AML-193 (cell line): ENCODE measurements at places on chromosomes 5 and 9.

- no peak for DNase-seq
Measured at GRCh38 chr9:116686693-116687073, 422 bp upstream of the TRIM32 start.

GRCh38 chr5:1545805-1546355 lies 22.1 kb upstream of the LPCAT1 start:
- DNase-seq = no peak

GRCh38 chr5:42629284-42629683 lies 127.3 kb upstream of the CCDC152 start:
- no peak for DNase-seq

DNA sequence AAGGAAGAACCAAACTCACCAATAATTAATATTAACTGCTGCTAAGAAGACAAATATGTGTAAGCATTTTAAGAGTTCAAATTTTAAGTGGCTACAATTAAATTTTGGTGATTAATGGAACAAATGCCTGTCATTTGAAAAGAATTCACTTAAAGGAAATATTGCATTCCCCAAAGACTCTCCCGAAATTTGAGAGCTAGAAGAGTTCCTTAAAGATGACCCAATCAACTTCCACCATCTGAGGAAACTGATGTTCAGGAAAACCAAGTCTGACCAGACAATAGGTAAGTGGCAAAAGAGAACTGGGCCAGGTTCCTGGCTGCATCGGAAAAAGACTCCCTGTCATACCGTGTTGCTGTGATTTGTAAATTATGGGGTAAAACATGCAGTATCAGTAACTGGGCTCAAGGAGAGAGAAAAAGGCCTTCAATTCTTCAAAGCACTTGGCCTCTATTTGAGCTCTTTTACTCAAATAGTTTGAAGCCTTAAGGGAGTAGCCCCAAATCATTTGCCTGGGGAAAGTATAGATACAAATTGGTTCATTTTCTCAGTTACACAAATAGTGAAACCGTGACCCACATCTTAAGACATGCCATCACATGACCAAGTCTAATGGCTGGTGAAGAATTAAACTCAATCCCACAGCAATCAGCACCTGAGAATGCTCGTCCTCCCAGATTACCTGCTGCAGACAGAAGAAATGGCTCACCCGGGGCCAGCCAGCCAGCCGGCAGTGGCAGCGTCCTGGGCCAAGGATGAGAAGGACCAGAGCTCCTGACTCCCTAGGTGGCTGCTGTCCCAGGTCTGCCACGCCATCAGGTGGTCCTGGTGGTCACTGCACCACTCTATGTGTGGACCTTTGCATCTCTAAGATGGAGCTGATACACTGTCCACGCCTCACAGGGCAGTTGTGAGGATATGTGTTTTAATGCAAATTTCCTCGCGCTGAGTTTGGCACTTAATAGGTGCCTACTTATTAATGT lies 162.9 kb downstream of the TTLL11 start:
- no peak for DNase-seq

DNA sequence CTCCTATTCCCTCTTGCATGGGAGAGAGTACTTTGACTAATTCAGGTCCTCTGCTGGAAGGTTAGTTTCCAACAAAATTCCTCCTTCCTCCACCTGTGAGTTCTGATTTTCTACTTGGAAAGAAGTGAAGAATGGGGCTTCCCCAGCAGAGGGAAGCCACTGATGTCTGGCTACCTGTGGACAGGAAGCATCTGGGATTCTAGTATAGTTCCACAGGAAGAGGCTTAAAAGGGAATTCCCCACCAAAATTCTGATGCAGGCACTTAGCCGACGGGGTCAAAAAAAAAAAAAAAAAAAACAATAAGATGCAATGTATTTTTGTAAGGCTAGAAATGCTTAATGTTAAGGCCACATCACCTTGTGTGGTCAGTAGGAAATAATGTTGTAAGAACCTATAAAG lies 33.4 kb downstream of the PCDHGC5 start:
- DNase-seq = no peak

GRCh38 chr5:138696501-138696900 lies 56.7 kb upstream of the CTNNA1 start:
- no peak for DNase-seq

DNA sequence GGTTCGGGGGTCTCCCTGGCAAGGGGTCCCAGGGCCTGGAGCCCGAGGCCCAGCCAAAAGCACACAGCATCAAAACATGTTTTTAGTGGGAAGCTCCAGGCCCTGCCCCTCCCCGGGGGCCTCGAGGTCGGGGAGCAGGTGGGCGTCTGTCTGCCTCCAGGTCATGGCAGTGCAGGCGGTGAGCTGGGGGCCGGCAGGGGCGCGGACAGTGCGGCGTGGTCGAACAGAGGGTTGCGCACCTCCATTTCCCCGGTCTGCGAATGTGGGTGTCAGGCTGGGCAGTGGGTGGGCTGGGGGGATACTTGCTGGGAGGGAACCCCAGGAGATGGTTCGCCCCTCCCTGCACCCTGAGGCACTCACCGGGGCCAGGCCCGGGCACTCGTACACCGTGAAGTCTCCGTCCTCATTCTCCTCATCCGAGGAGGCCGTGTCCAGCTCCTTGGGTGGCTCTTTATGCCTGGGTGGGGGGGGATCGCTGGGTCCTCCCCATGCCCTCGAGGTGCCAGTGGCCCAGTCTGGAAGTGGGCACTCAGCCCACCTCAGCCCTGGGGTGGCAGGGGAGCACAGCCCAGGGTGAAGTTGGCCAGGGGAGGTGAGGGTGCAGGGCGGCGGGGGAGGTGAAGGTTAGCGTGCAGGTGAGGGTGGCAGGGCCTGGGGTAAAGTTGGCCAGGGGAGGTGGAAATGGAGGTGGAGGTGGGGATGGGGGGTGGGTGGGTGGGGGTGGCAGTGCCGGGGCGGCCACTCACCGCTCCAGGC lies 6.2 kb downstream of the NPDC1 start:
- no peak for DNase-seq

- peak; percentile 88 for DNase-seq
Measured at GRCh38 chr9:98248737-98249474, 6.5 kb downstream of the TBC1D2 start.

DNA sequence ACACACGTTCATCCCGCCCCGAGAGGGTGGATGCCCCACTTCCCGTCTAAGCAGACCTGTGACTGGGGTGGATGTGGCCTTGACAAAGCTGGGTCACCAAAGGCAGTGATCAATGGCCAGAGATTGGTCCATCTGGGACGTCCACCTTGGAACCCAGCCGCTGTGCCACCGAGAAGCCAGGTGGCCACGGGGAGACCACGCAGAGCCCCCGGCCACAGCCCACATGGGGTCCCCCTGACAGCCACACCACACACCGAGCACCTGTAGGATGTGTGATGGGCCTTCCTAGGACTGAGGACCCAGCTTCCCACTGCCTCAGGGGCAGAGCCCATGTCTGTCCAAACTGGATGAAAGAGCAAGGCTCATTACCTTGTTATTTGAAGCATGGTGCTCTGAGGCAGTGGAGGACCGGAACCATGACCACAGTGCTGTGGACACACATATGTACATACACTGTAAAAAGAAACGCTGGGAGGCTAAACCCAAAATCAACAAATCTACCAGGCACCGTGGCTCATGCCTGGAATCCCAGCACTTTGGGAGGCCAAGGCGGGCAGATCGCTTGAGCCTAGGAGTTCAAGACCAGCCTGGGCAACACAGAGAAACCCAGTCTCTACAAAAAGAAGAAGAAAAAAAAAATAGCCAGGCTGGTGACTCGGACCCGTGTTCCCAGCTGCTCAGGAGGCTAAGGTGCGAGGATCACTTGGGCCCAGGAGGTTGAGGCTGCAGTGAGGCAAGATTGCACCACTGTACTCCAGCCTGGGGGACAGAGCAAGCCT lies 50.1 kb downstream of the MRPL36 start:
- no peak for DNase-seq

DNA sequence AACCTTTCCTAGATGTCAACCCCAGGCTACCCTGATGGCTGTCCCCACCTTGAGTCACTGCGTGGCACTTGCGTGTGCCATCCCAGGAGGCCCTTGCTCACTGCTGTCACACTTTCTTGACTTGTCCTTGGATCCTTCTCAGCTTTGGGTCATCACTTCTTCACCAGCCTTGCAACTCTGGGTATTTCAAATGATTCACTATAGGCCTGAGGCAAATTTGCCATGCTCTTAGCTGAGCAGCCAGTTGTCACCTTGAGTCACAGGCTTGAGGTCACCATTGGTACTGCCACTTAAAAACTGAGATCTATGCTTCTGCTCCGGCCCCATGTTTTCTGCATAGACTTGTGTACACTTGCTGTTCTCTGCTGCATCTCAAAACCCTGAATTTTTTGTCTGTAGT lies 84.7 kb downstream of the BASP1 start:
- no peak for DNase-seq
